ENCODE measurements at places on chromosomes 11 and 22.

- peak; percentile 57 for DNase-seq
Measured at GRCh38 chr11:73198677-73199076, 19.4 kb upstream of the P2RY2 start.

DNA sequence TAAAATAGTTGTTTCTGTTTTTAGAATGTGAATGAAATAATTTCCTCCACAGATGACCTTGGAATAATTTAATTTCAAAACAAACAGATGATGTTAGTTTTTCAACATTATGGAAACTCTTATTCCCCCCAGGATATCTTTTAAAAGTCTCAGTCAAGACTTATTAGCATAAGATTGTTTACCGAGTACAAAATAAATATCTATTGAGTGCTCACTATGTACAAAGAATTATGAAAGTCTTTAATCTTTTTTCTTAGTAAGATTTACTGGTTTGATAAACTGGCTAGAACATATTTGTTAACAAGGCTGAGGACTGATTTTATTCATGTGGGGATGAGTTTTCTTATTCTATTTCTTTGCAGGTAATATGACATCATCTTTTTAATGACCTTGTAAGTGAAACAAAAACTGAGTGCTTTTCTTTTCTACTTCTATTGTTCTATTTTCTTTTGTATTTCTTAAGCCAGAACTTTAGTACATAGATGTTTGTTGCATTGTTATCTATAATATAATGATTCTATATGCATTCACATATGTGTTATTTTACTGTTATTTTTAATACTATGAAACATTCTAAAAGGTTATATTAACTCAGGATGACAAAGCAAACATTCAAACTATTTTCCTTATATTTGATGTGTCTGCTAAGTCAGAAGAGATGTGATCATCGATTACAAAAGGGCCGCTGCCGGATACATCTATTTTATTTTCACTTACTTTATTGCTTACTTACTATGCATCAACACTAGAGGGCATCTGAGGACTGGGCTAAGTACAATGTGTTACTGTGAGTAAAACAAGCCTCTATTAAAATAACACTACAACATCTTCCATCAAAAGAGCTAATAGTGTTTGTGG lies 111.0 kb upstream of the ARHGAP42 start:
- no peak for DNase-seq

DNA sequence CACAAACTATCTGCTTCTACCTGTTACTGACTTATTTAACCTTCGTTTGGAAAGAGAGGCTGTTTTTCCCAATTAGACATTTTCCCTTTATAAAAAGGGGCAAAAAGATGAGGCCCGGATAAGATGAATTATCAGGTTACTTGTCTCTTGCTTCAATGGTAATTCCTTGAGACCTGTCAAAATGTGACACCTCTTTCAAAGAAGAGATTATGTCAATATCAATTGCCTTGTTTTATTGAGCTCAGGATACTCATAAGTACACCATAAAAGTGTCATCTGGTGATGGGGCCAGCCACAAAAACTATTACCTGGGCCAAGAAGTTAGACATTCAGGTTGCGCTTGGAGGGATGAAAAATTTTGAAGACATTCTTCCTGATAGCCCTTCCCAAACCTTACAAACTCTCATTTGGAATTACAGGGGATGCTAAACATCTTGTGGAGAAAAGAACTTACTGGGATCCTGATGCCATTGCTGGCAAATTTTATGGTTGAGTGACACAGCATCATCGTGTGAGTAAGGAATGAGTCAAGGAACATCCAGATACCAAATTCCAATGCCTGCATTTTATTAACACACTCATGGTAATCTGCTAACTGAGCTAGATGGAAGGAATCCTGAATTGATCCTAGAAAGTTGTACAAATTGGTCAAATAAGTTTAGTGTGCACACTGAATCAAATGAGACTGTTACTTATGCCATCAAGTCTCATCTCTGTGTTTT lies 1071.2 kb downstream of the LRRC4C start:
- DNase-seq, result no peak

- no peak for DNase-seq
Measured at GRCh38 chr11:68159161-68159560, 38.0 kb upstream of the CHKA start.

- DNase-seq, result no peak
Measured at GRCh38 chr22:34645375-34645774, 420.6 kb upstream of the ISX start.

DNA sequence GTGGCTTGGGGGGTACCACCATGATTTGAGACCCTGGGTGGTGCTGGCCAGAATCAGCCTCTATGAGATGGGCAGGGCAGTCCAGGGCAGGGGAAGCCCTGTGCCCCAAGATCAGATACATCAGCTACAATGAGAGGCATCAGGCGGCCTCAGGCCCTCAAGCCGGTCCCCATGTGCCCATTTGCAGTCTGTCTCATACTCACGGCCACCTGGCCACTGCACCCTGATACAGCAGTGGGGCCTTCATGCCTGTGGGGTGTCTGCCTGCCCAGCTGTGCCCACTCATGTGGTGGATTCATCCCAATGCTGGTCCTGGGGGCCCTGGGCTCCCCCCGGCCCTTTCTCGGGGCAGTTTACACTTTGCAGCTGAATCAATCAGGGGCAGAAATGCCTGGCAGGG lies 42.4 kb upstream of the KCNQ1OT1 start:
- DNase-seq, result no peak

GRCh38 chr11:113668255-113668654 lies 37.9 kb downstream of the TMPRSS5 start:
- no peak for DNase-seq

GRCh38 chr11:123751781-123752180 lies 2.5 kb downstream of the OR6X1 start:
- no peak for DNase-seq

DNA sequence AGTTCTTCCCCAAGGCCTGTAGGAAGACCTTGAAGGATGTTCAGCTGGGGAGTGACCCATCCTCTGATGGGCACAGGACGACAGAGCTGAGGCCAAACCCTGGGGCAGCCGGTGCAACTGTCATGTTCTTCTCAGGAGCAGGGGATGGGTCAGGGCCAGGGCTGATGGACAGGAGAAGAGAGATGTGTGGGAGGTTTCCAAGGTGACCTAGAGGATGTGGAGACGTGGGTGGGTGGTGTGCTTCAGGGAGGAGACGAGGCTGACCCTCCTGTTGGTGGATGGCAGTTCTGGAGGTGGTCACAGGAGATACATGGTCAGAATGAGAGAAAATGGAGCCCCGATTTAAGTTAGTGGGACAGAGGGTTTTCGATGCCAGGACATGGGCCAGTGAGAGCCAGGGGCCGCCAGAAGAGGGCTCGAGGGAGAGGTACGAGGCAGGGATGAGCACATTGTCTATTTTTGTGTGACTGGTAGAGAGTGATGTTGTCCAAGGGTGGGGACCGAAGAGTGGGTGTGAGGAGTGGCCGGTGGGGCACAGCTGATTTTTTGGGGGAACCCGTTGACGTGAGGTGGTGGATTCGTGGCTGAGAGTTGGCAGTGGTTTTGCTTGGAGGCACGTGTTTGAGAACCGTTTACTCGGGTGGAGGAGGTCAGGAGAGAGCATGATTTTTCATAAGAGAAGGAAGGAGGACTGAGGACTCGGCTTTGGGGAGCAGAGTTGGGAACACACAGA lies 14.6 kb downstream of the TBC1D22A start:
- no peak for DNase-seq

DNA sequence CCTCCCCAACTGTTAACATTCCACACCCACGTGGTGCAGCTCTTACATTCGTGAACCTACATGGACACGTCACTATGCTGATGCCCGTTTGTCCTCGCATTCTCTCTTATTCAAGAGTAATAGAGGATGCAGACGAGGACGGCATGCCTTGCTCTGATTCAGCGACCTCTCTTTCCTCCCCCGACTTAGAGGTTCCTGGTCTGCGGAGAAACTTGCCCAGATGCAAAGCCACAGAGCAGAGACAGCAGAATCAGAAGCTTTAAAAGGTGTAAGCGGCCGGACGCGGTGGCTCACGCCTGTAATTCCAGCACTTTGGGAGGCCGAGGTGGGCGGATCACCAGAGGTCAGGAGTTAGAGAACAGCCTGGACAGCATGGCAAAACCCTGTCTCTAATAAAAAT lies 288.0 kb downstream of the NTM start:
- no peak for DNase-seq

GRCh38 chr11:121249039-121249663 lies 43.4 kb upstream of the SC5D start:
- peak; percentile 36 for DNase-seq

- no peak for DNase-seq
Measured at GRCh38 chr11:123461164-123461563, 31.1 kb downstream of the GRAMD1B start.

GRCh38 chr22:39994041-39994565 lies 651 bp upstream of the FAM83F start:
- DNase-seq, result peak; percentile 24

DNA sequence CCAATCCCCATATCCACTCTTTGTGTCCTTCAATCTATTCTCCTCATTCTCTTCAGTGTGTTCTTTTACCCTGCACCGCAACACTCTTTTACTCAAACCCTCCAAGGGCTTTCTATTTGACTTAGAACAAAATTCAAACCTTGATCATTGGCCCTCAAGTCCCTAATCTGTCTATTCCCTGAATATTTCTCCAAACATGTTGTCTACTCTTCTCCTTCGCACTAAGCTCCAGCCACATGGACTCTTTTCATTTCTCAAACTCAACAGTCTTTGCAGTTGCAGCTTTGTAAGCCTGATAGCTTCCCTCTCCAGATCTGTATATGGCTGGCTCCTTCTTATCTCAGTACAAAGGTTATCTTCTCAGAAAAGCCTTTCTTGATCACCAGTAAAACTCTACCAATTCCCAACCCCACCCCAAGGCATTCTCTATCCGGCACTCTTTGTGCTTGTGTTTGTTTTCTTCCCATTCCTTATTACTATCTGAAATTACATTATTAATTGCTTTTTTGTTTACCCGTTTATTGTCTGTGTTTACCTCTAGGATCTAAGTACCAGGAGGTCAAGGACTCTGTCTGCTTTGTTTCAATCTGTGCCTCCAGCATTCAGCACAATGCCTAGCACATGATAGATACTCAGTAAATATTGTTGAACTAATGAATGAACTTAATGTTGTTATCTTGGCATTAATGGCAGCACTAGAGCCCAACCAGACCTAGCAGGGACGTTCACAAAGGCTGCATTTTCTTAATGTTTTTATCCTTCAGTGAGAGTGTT lies 147.4 kb downstream of the BBOX1 start:
- no peak for DNase-seq

GRCh38 chr11:119340335-119341221 lies at the start of gene C1QTNF5:
Gene C1QTNF5, minus strand, starts transcription at chr11:119340883. Its CDS starts 486 bp downstream, at chr11:119340397.
- DNase-seq, result no peak

GRCh38 chr22:24095826-24096757 lies 85.0 kb downstream of the CABIN1 start:
- DNase-seq, result no peak

GRCh38 chr11:131232261-131232660 lies 138.2 kb upstream of the NTM start:
- no peak for DNase-seq

- DNase-seq, result no peak
Measured at GRCh38 chr11:74327076-74327475, 15.6 kb upstream of the P4HA3 start.

GRCh38 chr22:19807914-19808872 lies 46.5 kb downstream of the GNB1L start:
- no peak for DNase-seq

GRCh38 chr22:36211237-36211861 lies 9.7 kb upstream of the APOL4 start:
- peak; percentile 71 for DNase-seq

- DNase-seq, result no peak
Measured at GRCh38 chr22:35830305-35830704, 112.6 kb downstream of the APOL5 start.

DNA sequence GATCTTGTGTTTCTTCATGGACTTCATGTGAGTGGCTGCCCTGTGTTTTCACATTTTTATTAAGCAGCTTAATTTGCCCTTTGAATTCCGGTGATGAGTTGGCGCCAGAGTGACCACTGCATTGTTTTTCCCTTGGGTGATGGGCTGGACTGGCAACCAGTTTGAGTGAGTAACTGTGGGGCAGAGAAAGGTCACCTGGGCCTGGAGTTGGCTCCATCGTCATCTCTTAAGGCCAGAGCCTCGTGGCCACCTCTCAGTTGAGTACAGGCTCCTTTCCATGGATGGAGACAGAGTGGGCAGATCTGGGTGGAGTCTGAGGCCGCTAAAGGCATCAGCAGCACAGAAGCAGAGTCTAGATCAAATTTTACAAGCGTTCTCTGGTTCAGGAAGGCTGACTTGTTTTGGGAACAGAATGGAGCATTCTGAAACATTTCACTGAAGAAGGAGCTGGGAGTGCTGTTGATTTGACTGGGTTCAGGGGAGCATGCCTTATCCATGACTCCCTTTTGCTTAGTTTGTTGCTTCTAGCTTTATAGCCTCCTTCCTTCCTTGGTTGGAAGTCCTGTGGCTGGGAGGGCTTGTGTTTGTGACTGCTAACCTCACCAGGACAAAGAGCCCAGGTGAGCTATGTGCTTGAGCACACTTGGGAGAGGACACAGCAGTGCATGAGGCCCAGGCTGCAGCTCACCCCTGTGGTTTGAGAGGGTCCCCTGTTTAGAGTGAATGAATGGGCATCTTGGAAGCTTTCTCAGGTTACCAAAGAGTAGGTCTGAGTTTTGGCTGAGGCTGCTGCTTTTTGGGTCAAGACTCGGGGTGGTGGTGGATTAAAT lies 7.8 kb downstream of the BCR start:
- no peak for DNase-seq

DNA sequence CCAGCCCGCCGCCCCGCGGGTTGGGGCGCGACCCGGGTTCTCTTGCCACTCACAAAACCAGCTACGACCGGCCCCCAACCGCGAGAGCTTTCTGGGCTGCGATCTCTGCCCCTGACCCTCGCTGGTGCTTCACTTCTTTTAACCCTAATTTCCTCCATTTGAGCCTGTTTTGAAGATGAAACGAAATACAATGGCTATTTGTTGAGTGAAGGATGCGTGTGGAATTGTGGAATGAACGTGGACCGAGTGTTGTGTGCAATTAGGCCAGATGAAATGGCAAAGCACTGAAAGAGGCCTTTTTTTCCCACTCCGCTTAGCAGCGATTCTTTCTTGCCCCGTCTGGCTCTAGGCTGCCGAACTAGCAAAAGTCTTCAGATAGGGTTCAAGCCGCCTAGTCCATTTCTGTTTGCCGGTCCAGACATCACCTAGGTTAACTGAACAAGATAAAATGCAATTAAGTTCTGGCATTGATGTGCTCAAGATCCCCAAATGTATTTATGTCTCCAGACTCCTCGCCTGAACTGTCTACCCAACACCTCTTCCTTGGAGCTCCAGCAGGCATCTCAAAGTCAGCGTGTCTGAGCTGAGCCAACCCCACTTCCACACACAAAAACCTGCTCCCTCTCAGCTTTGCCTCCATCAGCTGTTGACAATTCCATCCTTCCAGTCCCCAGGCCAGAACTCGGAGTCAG lies 471 bp upstream of the TMEM184B start:
- no peak for DNase-seq

DNA sequence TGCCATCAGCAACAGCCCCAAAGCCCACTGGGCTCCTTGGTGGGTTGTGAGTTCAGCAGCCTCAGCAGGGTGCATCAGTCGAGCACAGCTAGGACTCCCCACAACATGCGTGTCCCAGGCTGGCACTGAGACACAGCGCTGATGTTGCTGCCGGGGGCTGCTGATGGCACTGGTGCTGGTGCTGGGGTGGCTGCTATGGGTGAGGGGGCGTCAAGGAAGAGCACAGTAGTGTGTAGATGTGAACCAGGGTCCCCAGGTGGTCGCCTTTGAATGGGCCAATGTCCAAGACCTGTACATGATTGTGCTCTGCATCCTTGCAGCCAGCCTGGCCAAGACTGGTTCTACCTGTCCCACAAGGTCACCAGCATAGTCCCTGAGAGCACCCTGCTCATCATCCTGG lies 121.3 kb upstream of the SERPIND1 start:
- no peak for DNase-seq

GRCh38 chr11:2171591-2172003 lies at the start of gene TH:
Gene TH, minus strand, starts transcription at chr11:2171815. Its CDS starts 29 bp downstream, at chr11:2171786.
- DNase-seq, result no peak
